Islet precursor cell (in vitro differentiated cells): ENCODE measurements at places on chromosomes 7 and 10.

DNA sequence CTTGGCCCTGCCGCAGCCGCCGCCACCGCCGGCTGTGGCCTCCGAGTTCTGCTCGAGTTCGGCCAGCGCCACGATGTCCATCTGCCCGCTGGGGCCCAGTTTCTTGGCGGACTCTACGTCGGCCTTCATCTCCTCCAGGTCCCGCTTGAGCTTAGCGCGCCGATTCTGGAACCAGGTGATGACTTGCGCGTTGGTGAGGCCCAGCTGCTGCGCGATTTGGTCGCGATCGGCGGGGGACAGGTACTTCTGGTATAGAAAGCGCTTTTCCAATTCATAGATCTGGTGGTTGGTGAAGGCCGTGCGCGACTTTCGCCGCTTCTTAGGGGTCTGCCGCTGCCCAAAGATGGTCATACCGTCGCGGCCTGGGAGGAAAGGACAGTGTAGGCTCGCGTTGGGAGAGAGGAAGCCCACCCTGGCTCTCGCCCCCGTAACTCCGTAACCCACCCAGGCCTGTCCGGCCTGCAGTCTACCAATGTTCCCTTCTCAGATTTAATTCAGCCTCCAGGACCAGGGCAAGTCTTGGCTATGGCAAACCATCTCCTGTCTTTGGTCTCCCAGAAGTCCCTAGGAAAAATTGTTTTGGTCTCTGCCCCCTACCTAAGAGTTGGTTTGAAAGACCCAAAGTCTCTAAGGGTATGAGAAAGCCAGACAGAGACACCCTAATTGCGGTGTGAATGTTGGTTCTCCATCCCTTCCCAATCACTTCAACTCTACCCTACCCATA, 1.7 kb downstream of the LBX1 start:
- no peak for DNase-seq

GRCh38 chr7:69531050-69531449, 67.2 kb upstream of the AUTS2 start:
- DNase-seq, result no peak

DNA sequence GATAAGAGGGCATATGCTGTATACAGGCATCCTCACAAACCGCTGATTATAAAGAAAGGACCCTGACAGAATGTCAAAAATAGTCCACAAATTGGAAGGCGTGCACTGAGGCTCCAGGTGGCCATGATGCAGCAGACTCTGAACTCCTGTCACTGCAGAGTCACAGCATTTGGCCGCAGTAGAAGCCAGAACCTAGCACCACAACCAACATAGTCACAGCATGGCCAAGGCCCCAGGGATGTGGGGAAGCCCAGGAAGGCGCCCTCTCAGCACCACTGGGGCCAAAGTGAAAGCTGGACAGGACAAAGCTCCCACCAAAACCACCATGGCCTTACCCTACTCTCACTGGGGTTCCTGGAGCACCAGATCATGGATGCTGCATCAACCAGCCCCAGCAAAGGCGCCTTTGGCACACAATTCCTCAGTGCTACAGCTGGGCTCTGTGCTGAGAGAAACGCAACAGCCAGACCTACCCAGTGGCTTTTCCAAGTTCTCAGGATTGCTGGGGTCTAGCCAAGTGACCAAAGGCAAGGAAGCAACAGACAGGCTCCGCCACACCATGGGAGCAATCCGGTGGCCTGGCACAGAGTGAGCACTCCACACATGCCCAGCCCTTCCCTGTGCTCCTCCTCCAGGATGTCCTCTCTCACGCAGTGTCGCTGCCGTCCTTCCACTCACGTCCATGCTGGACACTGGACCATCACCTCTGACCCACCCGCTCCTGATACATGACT, 60.2 kb downstream of the STK17A start:
- DNase-seq, result no peak

DNA sequence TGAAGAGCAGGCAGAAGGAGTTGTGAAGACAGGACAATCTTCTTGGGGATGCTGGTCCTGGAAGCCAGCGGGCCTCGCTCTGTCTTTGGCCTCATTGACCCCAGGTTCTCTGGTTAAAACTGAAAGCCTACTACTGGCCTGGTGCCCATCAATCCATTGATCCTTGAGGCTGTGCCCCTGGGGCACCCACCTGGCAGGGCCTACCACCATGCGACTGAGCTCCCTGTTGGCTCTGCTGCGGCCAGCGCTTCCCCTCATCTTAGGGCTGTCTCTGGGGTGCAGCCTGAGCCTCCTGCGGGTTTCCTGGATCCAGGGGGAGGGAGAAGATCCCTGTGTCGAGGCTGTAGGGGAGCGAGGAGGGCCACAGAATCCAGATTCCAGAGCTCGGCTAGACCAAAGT, 1.5 kb downstream of the CHPF2 start:
- DNase-seq, result no peak

DNA sequence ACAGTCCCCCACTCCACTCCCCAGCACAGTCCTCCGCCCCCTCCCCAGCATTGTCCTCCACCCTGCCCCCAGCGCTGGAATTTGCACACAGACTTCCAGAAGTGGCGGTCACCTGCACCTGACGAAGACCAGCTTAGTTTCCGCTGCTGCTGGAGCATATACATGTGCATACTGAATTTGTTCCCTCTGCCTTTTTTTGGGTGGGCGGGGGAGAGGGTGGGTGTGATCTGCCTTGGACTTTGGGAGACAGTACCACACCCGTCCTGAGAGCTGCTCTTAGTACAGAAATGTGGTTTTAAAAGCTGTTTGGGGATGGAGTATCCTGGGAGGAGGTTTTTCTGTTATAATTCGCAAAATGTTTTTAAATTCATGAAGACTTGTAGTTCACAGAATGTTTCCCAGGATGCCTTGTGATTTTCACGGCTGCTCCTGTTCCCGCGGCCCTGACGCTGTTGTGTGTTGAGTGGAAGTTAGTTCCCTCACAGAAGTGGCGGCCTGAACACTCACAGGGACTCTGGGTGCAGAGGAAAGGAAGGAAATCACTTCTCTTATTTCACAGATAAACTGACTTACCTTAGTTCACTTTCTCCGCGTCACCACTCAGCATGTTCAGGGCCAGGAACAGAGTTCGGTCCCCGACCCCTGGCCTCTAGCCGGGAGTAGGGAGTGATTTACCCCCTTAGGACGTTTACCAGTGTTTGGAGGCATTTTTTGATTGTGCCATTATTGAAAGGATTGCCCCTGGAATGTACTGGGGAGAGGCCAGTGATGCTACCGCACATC, 18.6 kb downstream of the PFKP start:
- peak; percentile 44 for DNase-seq

DNA sequence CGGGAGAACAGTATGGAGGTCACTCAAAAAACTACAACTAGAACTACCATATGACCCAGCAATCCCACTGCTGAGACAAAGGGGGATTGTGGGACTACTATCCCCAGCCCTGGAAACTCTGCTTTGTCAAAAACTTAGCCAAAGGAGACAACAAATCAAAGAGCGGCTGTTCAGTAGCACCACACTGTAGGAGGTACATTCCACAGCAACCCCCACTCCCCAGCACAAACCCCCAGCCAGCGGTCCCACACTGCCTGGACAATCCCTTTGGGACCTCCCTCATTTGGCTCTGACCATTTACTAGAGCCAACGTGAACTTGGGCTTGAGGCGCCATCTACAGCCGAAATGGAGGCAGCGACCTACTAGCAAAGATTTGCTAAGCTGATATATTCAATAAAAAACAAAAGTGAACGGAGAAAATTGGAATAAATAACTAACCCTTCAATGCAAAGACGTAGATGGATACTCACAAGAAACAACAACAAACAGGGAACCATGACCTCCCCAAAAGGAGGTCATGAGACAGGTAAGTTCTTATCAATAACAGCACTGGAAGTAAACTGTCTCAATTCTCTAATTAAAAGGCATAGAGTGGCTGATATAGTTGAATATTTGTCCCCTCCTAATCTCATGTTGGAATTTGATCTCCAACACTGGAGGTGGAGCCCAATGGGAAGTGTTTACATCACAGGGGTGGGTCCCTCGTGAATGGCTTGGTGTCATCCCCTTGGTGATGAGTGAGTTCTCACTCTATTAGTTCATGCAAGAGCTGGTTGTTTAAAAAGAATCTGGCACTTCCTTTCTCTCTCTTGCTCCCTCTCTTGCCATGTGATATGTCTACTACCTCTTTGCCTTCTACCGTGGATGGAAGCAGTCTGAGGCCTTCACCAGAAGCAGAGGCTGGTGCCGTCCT, 119.0 kb upstream of the KCNMA1 start:
- peak; percentile 87 for DNase-seq

- DNase-seq, result no peak
These were observed 47.7 kb downstream of the EMX2 start for GRCh38 chr10:117590101-117590875.

GRCh38 chr10:119371704-119372663, 164.6 kb downstream of the GRK5 start:
- no peak for DNase-seq

GRCh38 chr7:6182993-6183392, 89.4 kb downstream of the CYTH3 start:
- no peak for DNase-seq

DNA sequence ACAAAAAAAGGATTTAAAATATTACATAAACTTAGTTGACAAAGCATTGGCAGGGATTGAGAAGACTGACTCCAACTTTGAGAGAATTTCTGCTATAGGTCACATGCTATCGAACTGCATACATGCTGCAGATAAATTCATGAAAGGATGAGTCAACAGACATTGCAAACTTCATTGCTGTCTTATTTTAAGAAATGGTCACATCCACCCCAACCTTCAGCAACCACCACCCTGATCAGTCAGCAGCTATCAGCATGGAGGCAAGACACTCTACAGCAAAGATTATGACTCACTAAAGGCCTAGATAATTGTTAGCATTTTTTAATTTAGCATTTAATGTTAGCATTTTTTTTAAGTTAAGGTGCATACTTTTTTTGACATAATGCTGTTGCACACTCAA, 73.6 kb downstream of the AGK start:
- no peak for DNase-seq

GRCh38 chr10:117926491-117926890, 120.2 kb downstream of the RAB11FIP2 start:
- DNase-seq, result no peak

DNA sequence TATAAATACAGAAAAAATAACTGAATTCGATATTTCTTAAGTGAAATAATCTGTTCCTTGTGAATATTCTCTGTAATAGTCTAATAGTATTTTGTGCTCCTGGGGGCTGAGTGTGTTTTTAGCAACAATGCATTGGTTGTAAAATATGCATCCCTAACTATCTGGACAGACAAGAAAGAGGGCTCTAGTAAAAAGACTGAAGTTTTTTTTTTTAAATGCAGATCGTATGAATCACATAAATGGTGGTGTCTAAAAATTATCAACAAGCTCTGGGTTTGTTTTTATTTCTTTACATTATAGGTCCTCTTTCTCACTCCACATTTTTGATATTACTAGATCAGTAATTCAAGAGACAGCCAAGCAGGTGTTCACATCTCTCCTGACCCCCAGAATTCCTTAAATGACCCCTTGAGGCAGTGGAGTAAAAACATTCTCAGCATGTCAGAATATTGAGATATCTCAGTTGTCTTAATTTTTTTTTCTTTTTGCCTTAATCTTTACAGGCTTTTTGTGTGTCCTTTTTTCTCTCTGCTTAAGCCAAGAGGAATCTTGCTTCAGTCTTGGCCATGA, 18.2 kb downstream of the ARID5B start:
- DNase-seq, result no peak

- DNase-seq, result no peak
These were observed 53.9 kb downstream of the USP6NL start for GRCh38 chr10:11557513-11557912.

- DNase-seq, result no peak
These were observed 341.9 kb downstream of the LRMDA start for GRCh38 chr10:75773231-75773780.

GRCh38 chr10:45451407-45451806, 77.4 kb downstream of the ALOX5 start:
- DNase-seq, result no peak

DNA sequence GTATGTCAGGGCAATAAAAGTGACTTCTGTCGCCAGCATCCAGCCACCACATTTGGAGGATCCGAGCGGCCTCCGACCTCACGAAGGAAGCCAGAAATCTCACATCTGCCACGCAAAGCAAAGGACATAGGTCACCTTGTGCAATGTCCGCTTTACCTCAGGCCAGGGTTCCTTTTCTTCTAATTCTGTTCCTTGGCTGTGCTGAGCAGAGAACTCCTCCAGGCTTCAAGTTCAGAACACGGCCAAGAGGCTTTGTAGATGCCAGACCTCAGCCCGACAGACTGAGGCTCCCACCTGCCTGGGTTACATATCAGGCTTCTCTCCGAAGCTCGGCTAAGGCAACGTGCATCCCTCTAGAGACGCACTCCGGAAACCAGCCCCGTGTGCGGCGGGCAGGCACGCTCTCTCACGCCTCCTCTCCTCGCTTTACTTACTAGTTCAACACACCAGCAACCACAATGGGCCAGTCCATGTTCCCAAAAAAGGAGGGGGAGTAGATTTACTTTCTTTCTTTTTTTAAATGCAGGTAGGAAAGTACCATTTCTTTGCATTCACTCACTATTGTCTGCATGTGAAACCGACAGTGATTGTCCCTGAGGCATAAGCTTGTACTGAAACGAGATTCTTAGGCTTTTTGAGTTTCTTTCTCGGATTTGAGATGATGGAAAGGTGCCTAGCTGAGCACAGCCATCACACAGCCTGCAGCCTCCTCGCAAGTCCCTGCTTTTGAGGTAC, 122.4 kb upstream of the AFAP1L2 start:
- DNase-seq, result peak; percentile 95

DNA sequence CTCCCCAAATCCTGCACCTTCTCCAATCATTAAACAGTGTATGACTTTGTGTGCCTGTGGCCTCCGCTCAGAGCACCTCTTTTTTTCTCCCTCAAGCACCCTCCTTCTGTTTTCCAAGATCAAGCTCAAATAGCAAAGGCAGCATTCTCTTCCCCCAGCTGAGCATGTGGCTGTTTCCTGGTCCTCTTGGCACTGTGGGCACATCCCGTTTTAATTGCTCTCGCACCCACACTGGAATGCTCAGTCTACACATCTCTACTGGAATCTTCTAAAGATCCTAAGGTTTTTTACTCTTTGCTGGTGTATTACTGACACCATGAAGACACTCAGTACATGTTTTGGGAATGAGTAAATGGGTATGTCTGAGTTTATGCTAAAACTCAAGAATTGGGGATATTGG, 107.4 kb downstream of the WDFY4 start:
- no peak for DNase-seq

DNA sequence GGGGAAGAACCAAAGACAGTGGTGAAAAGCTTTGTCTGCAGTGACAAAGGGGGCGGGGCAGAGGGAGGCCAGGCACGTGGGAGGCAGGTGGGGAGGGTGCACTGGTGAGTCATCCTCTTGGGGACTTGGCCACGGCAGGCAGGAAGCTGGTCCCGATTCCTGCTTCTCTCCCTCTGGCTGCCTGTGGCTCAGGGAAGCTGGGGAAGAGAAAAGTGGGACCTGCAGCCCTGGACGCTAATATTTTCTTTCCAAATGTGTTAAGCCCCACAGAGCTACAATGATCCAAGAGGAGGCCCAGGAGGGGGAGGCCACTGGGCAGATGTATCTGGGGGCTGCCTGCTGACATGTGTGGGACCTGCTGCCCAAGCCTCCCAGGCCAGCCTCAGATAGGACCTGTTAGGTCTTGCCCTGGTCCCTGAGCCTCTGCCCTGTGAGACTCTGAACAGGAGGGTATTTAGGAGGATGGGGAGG, 231.8 kb downstream of the KCNMA1 start:
- DNase-seq, result peak; percentile 96
